RWPE2 (cell line): ENCODE measurements at places on chromosomes 6 and 20.

GRCh38 chr6:157158897-157159296, 164.4 kb downstream of the TMEM242 start:
- no peak for DNase-seq

DNA sequence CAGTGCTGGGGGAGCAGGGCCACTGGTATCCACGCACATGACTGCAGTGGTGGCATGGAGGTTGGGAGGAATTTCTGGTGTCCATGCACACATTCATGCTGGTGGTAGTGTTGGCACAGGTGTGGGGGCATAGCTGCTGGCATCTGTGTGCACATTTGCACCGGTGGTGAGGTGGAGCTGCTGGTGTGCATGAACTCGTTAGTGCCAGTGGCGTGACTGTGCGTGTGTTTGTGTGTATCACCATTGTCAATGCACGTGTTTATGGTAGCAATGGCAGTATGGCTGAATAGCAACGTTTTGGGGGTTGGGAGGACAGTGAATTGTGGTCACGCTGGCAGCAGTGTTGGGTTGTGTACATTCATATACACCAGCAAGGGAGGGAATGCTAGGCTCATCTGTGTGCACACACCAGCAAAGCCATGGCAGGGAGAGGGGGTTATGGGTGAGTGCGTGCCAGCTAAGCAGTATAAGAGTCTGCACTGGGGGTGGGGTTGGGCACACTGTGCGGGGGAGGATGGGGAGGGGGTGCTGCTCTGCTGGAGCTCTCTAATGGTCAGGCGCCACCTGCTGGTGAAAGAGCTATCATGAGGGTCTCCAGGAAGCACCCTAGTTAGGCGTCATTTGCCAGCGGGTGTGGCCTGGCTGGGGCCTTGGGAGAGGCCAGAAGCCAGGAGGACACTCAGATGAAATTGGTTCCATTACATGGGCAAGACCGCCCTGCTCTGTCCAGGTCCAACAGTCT, 626.1 kb upstream of the ID4 start:
- DNase-seq = peak; percentile 29

GRCh38 chr6:7893342-7893741, 17.2 kb downstream of the TXNDC5 start:
- no peak for DNase-seq

- no peak for DNase-seq
These were observed 81.0 kb upstream of the SNX9 start for GRCh38 chr6:157741948-157742556.

DNA sequence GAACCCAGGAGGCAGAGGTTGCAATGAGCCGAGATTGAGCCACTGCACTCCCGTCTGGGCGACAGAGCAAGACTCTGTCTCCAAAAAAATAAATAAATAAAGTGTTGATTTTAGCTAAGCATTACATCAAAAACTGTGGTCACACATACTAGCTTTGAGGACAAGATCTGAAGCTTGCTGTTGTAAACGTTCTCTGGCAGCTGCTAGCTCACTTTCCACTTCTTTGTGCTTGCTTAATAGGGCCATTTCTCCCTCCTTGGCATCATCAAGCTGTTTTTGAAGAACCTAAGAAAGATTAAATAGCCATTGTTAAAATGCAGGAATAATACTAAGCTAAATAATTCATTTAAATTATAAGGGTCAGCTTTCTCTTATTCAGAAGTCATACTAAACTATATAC, 55.7 kb downstream of the FAM184A start:
- DNase-seq = no peak

GRCh38 chr6:3128356-3129108, 10.0 kb downstream of the BPHL start:
- DNase-seq = no peak

DNA sequence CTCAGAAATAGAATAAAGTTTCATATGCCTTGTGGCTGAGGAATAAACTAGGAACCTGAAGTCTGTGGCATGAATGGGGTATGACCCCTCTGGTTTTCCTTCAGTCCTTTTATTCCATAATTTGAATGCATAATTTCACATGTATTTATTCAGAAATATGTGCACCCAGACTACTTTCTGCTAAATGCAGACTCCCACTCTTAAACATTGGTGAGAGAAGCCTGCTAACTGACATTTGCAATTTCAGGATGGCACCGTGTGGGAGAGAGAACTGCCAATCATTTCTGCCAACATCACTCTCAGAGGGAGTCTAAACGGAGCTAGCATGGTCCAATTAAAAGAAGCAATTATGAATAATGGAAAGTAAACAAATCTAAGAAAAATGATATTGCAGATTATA, 141.3 kb downstream of the ADGRB3 start:
- no peak for DNase-seq
